ENCODE measurements at places on chromosomes 1 and 21.

DNA sequence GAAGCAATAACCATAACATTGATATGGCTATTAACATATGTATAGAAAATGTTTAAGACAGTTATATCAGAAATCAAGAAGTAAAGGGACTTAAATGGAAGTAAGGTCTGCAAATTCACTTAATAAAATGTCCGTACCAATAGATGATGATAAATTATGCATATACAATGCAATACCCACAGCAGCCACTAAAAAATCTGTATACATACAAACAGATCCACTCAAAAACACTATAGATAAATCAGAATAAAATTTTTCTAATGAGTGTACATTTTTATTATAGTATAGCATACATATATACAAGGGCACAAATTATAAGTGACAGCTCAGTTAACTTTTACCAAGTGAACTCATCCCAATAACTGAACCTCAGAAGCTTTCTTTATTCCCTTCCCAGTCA, 6.0 kb downstream of the LORICRIN start:
- no peak overlapping the region for H3K4me3 ChIP-seq
- no peak for DNase-seq
- H3K27ac ChIP-seq = no peak overlapping the region
- no peaks in the 10 kb centered on the region for H3K36me3 ChIP-seq
- H3K27me3 ChIP-seq = no peaks in the 10 kb centered on the region

- no peaks in the 10 kb centered on the region for H3K36me3 ChIP-seq
- H3K27ac ChIP-seq = no peak overlapping the region
- no peaks in the 10 kb centered on the region for H3K27me3 ChIP-seq
- peaks cover 12% of the 10 kb centered on the region for H3K4me1 ChIP-seq
Measured at GRCh38 chr1:12518931-12519692, 98.9 kb downstream of the DHRS3 start.

DNA sequence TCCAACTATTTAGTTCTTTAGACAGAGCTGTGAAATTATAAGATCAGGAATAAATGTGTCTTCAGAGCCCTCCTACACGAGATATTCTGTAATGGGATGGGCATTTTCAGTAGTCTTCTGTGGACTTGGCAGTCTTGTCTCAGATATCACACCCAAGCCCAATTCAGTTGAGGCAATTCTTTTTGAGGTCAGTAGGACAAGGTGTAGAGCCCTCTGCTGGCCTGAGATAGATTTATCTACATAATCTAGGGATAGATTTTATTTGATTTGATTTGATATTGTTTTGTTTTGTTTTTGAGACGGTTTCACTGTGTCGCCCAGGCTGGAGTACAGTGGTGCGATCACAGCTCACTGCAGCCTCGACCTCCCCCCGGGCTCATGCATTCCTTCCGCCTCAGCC, 77.5 kb downstream of the FMN2 start:
- H3K4me1 ChIP-seq = no peaks in the 10 kb centered on the region
- no peak overlapping the region for H3K27ac ChIP-seq
- peak; percentile 13 for DNase-seq
- no peaks in the 10 kb centered on the region for H3K27me3 ChIP-seq
- no peaks in the 10 kb centered on the region for H3K36me3 ChIP-seq
- no peak overlapping the region for H3K4me3 ChIP-seq

DNA sequence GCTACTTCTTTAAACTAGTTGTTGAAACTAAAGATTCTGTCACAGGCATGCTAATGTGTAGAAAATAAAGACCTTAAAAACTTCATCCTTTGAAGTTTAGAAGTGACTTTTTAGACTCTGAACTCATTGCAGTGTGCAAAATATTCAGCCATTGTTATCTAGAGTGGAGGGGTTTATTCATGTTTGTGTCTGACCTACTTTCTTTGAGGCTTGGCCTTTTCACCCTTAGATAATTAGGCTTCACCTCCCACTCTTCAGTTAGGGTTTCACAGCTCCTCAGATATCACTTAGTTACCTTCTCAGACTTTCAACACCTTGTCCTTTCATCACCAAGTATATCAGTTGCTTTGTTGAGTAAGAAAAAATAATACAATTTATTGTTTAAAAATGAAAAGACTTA, 75.9 kb downstream of the IVNS1ABP start:
- no peak overlapping the region for H3K27ac ChIP-seq
- H3K4me1 ChIP-seq = peaks cover 9% of the 10 kb centered on the region
- no peak overlapping the region for H3K4me3 ChIP-seq
- no peaks in the 10 kb centered on the region for H3K27me3 ChIP-seq
- no peaks in the 10 kb centered on the region for H3K36me3 ChIP-seq

- DNase-seq = no peak
- no peaks in the 10 kb centered on the region for H3K27me3 ChIP-seq
- no peaks in the 10 kb centered on the region for H3K36me3 ChIP-seq
- no peak overlapping the region for H3K4me3 ChIP-seq
- H3K4me1 ChIP-seq = no peaks in the 10 kb centered on the region
Measured at GRCh38 chr1:154456631-154457030, 45.4 kb upstream of the TDRD10 start.

- no peaks in the 10 kb centered on the region for H3K36me3 ChIP-seq
- no peak overlapping the region for H3K27ac ChIP-seq
- peaks cover 5% of the 10 kb centered on the region for H3K4me1 ChIP-seq
- no peak for DNase-seq
Measured at GRCh38 chr1:107362468-107363140, 221.8 kb downstream of the NTNG1 start.

DNA sequence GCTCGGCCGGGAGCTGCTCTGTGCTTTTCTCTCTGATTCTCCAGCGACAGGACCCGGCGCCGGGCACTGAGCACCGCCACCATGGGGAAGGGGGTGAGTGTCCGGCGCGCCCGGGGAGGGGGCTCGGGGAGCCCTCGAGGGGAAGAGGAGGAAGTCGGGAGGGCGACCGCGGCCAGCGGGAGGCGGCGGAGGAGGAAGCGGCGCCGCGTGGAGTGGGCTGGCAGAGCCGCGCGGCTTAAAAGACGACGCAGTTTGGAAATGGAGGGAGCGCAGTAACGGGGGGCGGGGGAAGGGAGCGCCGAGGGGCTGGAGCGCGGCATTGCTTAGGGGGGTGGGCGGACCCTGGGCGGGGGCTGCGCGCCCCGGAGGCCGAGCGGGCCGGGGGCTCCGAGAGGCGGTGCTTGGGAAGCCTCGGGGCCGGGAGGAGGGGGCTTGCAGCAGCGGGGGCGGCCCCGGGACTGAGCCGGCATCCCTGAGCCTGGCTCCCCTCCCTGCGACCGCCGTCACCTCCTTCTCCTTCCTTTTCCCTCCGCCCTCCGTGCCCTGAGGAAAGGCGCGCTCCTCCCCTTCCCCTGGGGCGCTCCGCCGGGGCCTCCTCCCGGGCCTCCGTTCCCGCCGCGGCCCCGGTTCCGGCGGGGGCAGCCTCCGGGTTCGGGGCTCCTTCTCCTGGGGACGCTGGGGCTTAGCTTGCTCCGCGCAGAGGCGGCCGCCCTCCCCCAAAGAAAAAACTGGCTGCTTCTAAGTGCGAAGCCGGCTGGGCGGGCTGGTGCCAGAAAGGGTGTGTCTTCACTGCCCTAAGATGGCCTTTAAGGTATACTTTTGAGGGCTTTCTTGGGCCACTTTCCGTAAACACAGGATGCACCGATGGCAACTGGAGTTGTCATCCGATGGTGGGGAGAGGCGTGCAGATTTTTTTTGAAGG, 648 bp downstream of the ATP1A1 start:
- H3K36me3 ChIP-seq = no peaks in the 10 kb centered on the region
- peak; percentile 84 for DNase-seq
- peak overlapping the region; percentile 95 for H3K27ac ChIP-seq
- peak overlapping the region; percentile 81 for H3K4me3 ChIP-seq
- H3K4me1 ChIP-seq = peaks cover 44% of the 10 kb centered on the region

- no peaks in the 10 kb centered on the region for H3K36me3 ChIP-seq
- H3K27ac ChIP-seq = no peak overlapping the region
- H3K4me1 ChIP-seq = no peaks in the 10 kb centered on the region
- H3K4me3 ChIP-seq = no peak overlapping the region
- H3K27me3 ChIP-seq = no peaks in the 10 kb centered on the region
- DNase-seq = no peak
Measured at GRCh38 chr1:231001892-231002291, 23.0 kb downstream of the ARV1 start.

DNA sequence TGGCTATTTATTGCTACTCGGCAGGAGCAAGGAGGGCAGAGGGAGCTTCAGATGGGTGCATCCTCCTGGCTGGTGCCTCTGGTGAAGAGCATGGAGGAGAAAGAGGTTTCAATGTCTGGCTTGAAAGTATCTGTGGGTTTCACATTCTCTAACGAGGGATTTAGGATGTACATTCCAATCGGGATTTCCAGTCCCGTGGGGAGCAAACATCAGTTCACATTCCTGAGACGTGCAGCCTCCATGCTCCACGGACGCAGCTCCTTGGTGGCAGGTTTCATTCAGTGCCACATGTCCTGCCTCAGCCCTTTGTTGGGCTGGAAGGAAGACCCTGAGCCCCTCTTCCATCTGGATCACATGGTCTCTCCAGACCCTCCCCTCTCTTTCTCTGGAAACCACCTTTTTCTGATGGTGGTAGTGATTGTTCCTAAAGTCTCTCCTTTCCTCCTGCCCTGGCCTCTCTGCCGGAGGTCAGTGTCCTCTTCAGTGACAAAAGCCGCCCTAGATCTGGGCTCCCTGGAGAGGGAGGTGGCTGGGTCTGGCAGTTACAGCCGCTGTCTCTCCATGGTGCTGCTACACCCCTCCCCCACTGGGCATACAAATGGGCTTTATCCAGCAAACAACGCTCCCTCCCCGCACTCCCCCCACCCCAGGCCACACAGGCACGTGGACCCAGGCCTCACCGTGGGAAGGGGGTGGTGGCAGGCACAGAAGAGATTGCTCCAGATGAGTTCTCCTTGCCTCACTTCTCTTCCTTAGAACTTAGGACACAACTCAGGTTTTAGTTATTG, 826 bp upstream of the CA14 start:
- peak overlapping the region; percentile 84 for H3K4me3 ChIP-seq
- H3K27ac ChIP-seq = peak overlapping the region; percentile 98
- no peaks in the 10 kb centered on the region for H3K27me3 ChIP-seq
- H3K36me3 ChIP-seq = no peaks in the 10 kb centered on the region
- H3K4me1 ChIP-seq = peaks cover 23% of the 10 kb centered on the region

GRCh38 chr21:43957128-43957571, 55.0 kb upstream of the TRAPPC10 start:
- H3K4me3 ChIP-seq = no peak overlapping the region
- no peak overlapping the region for H3K27ac ChIP-seq
- no peak for DNase-seq

GRCh38 chr1:42424201-42424600, 31.6 kb downstream of the ZMYND12 start:
- no peak overlapping the region for H3K4me3 ChIP-seq
- peaks cover 4% of the 10 kb centered on the region for H3K4me1 ChIP-seq
- H3K27ac ChIP-seq = no peak overlapping the region
- DNase-seq = no peak
